ENCODE measurements at places on chromosomes 16 and 17.

DNA sequence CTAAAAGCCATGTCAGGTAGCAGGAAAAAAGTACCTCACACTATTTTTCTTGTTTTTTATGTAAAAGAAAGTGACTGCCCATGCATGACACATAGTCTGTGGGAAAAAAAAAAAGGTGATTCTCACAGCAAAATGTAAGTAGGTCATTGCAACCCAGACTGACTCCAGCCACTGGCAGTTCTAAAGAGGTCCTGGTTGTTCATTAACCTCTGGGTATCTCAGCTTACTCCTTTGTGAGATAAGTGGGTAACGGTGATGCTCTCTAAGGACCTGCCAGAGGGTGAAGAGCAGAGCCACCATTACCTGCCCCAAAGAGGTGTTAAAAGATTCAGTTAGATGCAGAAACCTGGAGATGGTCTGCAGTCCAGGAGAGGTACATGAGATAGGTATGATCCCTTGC lies 531.9 kb downstream of the GRIN2A start:
- DNase-seq = no peak

DNA sequence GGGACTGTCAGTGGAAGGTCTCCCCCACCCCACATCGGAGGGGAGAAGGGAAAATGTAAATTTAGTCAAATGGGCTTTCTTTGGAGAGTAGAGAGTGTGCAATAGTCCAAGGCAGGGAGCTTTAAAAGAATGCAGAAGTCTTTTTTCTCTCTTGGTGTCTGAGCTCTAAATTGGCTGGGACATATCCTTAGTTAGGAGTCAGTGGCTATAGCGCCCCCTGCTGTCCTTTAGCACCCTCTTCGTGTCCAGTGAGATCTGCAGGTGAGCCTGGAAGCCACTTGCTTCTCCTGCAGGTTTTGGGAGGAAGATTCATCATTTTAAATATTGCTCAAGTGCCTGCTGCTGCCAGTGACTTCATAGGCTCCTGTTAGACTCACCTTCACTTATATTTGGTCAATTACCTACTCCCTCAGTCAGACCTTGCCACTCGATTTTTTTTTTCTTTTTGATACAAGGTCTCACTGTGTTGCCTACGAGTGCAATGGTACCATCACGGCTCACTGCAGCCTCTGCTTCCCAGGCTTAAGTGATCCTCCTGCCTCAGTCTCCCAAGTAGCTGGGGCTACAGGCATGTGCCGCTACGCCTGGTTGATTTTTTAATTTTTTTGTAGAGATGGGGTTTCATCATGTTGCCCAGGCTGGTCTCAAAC lies 174.8 kb downstream of the PRKCB start:
- peak; percentile 27 for DNase-seq

DNA sequence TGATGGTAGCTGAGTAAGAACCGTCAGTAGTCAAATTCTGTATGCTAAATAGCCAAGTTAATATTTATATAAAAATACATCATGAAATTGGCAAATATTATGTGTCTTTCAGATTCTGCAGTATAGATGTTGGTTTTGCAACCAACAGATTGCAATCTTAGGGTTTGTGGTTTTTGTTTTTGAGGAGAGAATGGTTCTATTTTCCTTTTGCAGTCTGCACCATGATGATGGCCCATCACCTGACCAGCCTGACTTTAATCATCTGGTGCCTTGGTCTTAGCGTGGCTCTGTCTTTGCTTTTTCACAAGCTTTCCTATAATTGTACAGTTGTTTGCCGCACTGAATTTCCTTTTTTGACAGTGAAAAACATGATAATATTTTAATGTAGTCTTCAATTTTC lies 50.7 kb downstream of the NUP93 start:
- DNase-seq = no peak

- DNase-seq = no peak
Observed at GRCh38 chr16:89583895-89584644, 8.5 kb downstream of the CPNE7 start.

DNA sequence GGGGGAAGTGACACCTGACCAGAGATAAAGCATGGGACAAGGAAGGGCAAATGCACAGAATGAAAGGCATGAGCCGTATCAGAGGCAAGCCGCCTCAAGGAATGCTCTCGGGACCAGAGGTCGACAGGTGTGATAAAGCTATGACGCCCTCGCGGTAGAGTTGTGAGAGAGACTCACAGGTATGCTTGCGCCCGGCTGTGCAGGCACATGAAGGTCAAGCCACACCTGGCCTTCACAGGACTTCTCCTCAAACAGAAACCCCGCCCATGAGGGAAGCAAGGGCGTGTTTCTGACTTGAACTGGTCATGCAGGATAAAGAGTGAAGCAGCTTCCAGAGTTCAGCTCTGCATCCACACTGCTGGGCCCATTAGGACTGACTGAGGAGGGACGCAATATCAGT lies 7.8 kb downstream of the NCBP3 start:
- DNase-seq = no peak

DNA sequence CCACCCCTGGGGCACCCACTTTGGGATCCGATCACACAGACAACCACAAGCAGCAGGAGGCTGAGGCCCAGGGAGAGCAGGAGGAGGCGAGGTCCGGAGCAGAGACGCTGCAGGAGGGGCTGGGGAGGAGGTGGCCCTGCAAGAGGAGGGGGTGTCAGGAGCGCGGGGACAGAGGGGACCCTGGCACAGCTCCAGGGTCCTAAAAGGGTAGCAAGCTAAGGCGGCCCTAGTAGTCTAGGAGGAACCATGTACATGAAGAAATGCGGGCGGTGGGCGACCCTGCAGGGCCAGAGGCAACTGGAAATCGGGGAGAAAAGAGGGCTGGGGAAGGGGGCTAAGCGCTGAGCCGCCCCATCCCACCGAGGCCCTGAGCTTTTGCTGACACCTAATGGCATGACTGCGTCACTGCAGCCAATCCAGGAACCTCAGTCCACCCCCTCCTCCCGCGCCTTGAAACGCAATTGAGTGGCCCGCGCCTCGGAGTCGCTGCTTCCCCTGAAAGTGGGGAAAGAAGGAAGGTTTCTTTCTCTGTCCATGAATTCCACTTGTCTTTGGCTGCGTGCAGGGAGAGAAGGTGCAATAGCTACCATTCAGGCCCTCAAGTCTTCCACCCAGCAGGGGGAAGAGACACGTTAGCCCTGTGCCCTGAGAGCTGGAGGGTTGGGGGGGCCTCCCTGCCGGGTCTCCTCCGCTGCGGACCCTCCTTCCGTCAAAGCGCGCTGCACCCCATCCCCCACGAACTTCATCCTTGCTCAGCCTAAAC lies 1.8 kb downstream of the ASGR1 start:
- DNase-seq = no peak

- no peak for DNase-seq
Observed at GRCh38 chr16:1137604-1138003, 15.3 kb upstream of the CACNA1H start.

DNA sequence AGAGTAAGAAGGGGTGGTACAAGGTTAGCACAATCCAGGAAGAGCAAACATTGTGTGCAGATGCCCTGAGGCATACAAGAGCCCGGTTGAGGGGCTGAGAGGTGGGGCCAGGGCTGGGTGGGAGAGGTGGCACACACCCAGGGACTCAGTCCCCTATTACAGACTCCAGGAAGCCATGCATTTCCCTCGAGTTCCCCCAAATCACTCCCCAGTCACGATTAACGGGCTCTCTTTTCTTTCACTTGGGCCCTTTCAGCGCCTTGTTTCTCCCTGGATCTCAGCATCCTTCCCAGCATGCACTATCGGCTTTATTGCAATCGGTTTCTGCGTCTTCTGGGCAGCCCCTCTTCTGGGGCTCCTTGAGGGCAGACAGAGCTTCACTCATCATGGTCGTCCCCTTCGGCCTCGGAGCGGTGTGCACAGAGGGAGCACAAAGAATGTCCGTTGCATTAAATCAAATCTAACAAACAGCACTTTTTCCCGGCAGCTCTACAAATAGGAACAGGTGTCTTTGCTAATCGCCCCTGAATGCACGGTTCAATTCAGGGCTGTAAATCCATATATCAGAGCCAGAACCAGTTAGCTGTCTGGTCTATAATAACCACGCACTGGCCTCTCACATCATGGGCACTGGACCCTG lies 184.6 kb upstream of the HSBP1 start:
- no peak for DNase-seq

- DNase-seq = no peak
Observed at GRCh38 chr16:69787883-69788282, 25.8 kb downstream of the WWP2 start.

GRCh38 chr17:49121696-49122292 lies 10.8 kb upstream of the B4GALNT2 start:
- no peak for DNase-seq

DNA sequence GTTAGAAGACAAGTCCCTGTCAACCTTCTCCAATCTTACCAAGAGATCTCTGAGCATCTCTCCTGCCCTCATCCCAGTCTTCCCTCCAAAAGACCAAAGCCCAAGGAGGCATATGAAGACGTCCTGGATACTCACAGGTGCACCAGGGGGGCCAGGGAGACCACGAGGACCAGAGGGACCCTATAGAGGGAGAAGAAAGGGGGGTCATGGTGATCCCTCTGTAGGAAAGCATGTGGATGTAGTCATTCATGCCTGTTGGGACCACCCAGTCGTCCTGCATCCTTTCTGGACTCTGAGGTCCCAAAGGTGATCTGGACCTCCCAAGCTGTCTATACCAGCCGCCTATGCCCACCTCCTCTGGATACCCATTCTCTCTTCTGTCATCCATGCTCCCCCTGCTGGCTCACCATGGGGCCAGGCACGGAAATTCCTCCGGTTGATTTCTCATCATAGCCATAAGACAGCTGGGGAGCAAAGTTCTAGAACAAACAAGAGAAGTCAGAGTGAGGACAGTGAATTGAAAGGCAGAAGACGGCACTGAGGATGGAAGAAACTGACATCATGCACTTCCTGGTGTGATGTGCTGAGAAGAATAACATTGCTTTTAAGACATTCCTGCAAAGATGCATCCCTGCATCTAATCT lies 3.3 kb downstream of the COL1A1 start:
- peak; percentile 24 for DNase-seq

DNA sequence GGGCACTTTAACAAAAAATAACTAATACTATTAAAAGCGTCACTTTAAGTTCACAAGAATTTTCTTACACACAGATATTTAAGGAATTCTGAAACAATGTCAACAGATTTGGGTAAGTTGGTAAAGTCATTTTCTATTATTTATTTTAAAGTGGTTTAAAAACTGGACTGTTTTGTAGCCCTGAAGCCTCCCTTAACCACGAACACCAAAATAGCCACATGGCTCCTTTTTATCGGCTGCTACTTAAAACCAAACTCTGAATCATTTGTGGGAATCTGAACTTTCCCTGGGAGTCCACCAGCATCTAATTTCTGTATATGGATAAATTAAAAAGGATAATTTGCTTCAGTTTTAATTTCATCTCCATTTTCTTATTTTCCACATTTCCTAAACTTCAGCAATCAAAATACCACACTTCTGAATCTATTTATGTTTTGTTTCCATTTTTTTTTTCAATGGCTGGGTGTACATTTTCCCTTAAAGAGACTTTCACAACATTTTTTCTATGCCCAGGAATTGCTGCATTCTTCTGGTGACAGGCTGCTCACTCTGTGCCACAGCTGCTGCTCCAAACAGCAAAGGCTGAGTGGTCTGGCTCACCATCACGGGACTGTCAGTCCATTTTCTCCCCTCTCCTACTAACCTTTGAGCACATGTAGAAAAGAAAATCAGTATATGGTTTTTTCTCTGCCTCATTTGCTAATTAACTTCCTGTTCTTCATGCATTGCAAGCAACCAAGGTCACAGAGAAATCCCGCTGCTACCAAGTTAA lies 255.5 kb upstream of the KCNJ16 start:
- no peak for DNase-seq
